ENCODE measurements at places on chromosomes 6 and 20.

DNA sequence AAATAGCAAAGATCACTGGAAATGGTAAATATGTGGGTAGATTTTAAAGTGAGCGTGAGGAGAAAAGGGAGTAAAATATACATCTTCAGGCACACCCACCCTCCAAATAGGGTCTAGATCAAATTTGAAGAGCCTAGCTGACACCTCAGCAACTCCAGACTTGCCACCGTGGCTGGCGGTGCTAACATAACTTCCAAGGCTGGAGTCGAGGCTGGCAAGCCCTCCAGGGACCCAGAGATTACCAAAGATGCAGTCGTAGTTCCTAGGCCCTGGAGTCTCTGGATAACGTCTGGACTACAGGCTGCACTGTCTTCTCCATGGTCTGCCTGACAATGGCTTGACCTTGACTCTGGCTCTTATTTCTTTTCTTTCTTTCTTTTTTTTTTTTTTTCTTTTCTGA lies 22.5 kb downstream of the TUBB2B start:
- DNase-seq, result no peak

GRCh38 chr6:164832410-164832809 lies 477.0 kb downstream of the C6orf118 start:
- DNase-seq, result no peak

GRCh38 chr6:161232010-161232409 lies 41.9 kb downstream of the AGPAT4 start:
- DNase-seq, result no peak

DNA sequence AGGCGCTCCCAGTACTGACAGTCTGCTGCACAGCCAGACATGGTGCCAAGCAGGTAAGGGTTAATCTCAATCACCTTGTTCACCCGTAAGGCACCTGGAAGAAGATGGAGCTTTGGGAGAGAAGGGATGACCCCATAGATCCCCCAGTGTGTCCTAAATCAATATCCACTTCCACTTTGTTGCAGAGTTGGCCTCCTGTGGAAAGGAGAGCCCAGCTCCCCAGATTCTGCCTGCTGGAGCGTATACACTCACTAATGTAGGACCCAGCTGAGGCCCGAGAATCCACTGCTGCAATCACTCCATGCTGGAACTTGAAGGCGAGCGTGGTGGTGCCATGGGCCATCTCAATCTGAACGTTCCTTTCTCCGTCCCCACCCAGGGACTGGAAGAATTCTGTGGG lies 1.2 kb downstream of the PSMB8 start:
- no peak for DNase-seq

GRCh38 chr6:2480267-2480966 lies 235.0 kb upstream of the GMDS start:
- DNase-seq, result no peak

GRCh38 chr6:103356531-103356930 lies 1503.2 kb downstream of the HACE1 start:
- no peak for DNase-seq

DNA sequence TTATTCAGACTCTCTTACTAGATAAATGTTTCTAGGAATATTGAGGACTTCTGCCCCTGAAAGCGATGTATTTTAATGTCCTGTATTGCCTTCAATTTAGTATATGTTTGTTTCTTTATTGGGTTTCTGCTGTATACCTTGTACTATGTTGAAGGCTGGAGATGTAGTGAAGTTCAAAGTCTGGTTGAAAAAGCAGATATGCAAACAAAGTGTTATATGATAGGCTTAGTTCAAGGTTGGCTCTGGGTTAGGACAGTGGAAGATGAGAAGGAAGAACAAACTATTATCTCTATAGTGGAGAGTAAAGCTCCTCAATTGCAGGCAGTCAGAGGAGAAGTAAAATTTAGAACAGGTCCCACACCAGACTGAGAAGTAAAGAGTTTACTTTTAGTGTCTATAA lies 36.3 kb upstream of the ADGRG6 start:
- no peak for DNase-seq

DNA sequence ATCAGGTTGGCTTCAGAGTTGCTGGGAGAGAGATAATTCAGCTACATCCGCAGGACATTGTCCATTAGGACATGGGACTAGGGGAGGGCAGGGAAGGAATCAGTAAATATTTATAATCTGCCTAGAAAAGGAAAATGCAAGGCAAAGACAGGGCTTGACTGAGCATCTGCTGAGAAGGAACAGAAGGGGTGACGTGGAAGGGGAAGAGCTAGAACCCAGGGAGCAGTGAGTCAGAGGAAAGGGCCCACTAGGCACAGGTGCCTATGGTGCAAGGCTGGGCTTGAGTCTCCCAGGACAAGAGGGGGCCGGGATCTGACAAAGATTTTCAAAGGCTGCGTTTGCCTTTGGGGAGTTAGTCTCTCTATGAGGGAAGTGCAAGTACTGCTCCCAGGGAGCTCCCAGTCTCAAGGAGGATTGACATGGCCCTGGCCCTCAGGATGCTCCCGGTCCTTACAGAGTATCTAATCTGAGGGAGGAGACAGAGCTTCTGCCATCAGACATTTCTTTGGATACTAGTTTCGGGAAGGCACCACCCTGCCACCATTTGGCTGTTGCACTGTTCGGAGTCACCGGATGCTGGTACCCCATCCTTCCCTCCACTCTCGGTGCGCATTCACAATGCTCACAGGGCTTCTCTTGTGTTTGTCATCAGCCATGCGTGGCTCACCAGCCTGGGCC lies 21.9 kb downstream of the VEGFA start:
- no peak for DNase-seq

DNA sequence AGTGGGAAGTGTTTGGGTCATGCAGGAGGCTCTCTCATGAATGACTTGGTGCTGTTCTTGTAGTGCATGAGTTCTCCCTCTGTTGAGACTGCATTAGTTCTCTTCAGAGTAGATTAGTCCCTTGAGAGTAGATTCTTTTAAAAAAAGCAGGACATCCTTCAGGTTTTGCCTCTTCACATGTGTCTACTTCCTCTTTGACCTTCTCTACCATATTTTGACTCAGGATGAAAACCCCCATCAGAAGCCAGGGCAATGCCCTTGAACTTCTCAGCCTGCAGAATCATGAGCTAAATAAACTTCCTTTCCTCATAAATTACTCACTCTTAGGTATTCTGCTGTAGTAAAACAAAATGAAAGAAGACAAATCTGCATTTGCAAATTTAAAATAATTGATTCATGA lies 170.3 kb downstream of the CD109 start:
- DNase-seq, result no peak

DNA sequence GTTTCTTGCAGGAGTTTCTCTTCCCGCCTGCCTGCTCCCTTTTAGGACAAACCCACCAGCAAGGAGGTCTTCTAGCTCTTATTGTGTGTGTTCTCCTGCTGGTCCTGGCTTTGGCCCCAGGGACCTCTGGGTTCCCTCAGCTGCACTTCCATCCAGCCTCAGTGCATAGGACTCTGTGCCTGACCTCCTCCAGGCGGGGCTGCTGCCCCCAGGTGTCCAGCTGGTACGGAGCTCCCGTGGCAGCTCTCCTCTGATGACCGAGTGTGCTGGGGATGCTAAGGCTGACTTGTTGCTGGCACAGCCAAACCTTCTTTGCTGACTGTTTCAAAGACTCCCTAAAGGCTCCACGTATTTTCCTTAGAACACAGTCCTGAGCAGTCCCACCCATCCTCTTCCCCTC lies 167.6 kb upstream of the PROKR2 start:
- DNase-seq, result no peak

DNA sequence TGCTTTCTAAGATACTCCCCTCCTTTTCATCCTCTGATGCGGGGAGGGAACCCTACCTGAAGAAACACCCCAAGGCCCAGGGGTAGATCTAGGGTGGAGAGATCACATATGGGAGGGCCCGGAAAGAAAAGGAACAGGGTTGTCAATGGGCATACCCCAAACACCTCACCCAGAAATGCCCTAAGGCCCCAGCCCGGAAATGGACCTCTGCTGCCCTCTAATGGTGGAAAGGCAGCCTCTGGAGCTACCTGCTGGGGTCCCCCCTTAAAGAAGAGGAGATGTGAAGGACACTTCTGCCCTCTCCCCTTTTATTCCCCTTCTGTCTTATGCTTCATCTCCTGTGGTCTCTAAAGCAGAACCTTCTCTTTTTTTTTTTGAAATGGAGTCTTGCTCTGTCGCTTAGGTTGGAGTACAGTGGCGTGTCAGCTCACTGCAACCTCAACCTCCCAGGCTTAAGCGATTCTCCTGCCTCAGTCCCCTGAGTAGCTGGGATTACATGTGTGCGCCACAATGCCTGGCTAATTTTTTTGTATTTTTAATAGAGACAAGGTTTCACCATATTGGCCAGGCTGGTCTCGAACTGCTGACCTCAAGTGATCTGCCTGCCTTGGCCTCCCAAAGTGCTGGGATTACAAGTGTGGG lies 458 bp upstream of the ARMC12 start:
- peak; percentile 81 for DNase-seq

DNA sequence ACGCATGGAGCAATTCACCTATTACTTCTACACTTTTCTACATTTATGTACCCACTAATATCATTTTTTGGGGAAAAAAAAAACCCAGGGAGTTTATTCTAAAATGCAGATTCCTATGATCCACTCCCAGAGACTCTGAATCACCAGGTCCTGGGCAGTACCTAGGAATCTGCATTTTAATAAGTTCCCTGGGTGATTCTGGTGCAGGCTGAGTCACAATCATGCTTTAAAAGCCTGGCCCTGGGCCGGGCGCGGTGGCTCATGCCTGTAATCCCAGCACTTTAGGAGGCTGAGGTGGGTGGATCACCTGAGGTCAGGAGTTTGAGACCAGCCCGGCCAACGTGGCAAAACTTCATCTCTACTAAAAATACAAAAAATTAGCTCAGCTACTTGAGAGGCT lies 43.3 kb upstream of the MLN start:
- no peak for DNase-seq

- no peak for DNase-seq
Observed at GRCh38 chr20:60272790-60273189, 314.6 kb downstream of the CDH26 start.
